ENCODE measurements at places on chromosomes 16 and 17. TPM values are rescaled to one million over a fixed set of nuclear protein-coding genes. Genes with fewer than 3 reads are reported as not detected.
A peak's percentile ranks its signal among the peaks of the same experiment; 100 is the strongest.

DNA sequence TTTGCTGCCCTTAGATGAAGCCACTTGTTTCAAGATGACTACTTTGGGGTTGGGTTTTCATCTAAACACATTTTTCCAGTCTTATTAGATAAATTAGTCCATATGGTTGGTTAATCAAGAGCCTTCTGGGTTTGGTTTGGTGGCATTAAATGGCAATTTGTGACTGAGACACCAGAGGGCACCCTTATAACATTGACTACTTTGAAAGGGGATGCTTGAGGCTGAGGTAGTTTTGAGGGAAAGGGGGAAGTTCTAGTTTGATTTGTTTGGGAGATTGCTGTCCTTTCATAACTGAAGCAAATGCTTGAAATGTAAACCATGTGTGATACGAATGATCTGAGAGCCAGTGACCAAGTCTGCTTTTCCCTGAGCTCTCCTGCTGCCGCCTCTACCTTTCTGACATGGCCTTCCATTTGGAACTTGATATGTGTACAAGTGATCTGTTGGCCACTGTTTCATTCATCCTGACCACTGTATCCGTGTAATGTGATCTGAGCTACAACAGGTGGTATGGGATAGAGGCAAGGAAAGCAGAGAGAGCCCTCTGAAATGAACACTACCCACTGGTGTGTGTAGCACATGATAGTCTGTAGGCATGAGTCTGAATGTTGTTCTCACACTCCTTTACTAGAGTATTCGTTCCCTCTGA, 5.8 kb upstream of the RARA start:
- no peak for DNase-seq

The KRTAP4-3 gene
- not detected for total RNA-seq

The NPIPB8 gene
- not detected for total RNA-seq

The OR1A1 gene
- total RNA-seq, result not detected

GRCh38 chr17:47611372-47612350, 38.1 kb upstream of the KPNB1 start:
- no peak for DNase-seq

DNA sequence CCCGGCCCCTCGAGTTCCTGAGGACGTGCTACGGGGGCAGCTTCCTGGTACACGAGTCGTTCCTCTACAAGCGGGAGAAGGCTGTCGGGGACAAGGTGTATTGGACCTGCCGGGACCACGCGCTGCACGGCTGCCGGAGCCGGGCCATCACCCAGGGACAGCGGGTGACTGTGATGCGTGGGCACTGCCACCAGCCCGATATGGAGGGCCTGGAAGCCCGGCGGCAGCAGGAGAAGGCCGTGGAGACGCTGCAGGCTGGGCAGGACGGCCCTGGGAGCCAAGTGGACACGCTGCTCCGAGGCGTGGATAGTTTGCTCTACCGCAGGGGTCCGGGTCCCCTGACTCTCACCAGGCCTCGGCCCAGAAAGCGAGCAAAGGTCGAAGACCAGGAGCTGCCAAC, 21.4 kb downstream of the FLYWCH1 start:
- DNase-seq, result no peak

GRCh38 chr17:2181897-2182448, 121.6 kb downstream of the SMG6 start:
- DNase-seq, result no peak

The MEOX1 gene
- total RNA-seq, result 8.4 TPM

DNA sequence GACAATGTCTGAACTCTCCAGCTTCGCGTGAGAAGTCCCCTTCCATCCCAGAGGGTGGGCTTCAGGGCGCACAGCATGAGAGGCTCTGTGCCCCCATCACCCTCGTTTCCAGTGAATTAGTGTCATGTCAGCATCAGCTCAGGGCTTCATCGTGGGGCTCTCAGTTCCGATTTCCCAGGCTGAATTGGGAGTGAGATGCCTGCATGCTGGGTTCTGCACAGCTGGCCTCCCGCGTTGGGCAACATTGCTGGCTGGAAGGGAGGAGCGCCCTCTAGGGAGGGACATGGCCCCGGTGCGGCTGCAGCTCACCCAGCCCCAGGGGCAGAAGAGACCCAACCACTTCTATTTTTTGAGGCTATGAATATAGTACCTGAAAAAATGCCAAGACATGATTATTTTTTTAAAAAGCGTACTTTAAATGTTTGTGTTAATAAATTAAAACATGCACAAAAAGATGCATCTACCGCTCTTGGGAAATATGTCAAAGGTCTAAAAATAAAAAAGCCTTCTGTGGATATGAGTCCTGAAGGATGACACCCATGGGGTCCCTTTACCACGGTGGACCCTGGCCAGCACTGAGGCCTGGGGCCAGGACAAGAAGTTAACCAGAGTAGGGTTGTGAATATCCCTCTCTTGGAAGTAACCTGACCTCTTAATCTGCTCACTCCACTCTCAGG, 10.5 kb upstream of the ITGAD start:
- DNase-seq, result peak; percentile 63

GRCh38 chr17:5701381-5701780, 117.1 kb upstream of the NLRP1 start:
- no peak for DNase-seq

The EPOP gene
- total RNA-seq, result 0.33 TPM

The DLX3 gene
- not detected for total RNA-seq

DNA sequence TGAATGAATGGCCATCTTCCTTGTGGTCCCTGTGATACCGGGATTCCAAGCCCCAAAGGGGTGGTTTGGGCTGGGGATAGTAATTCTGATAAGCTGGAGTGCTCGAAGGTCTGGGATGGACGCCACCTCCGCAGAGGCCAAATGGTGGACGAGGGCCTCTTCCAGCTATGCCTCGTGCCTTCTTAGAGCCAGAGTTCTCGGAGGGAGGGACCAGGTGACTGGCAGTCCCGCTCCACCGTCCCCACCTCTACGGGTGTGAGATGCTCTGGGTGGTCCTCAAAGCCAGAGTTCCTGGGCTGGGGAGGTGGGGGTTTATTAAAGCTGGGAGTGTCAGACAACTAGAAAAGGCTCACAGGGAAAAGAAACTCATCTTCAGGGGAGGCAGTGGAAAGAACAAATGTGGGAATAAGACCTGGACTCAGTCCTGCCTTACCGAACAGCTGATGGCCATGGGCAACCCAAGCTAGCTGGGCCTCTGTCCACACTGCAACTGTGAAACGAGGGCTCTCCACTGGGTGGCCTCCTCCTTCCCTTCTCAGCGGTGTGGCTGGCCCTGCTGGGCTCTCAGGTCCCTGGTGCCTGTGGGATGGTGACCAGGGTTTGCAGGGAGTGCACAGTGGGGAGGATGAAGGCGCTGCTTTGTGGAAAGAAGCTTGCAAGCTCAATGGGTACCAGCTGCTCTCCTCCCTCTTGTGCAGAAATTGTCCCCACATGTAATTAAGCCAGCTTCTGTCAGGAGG, 75.2 kb downstream of the N4BP1 start:
- DNase-seq, result no peak

The HID1 gene
- 7.2 TPM for total RNA-seq

DNA sequence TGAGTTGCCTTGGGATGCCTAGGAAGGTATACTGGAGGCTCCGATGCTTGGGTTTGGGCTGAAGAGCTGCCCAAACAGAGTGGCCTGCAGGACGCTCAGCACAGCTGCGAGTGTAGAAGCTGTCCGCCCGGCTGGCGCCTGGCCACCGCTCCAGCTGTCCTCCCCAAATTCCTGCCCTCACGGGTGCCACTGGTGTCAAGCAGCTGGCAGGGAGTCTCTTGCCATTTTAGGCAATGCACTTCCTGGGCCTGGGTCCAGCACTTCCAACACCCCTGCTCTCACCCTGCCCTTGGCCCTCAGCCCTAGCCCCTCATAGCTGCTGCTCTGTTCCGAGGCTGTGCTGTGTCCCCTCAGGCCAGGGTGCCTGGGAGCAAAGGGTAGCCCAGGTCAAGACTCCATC, 5.2 kb upstream of the PKMYT1 start:
- DNase-seq, result peak; percentile 61

- no peak for DNase-seq
These were observed 51.9 kb downstream of the MEOX1 start for GRCh38 chr17:43609613-43610385.

The RCVRN gene
- 0.47 TPM for total RNA-seq

DNA sequence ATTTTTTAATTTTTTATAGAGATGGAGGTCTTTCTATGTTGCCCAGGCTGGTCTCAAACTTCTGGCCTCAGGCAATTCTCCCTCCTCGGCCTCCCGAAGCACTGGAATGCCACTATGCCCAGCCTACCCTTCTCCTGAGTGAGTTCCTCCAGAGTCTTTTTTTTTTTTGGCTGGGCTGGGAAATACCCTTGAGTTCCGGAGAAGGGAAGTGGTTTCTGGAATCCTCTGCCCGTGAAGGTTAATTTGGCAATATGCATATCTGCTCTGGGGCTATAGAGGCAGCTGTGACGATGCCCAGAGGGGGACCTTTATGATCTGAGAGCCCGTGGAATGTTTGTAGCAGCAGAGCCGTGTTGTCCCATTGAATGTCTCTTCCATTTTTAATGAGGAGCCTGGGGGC, 217.5 kb downstream of the RBFOX1 start:
- DNase-seq, result no peak

The HLF gene
- 22.6 TPM for total RNA-seq

The CDRT15L2 gene
- not detected for total RNA-seq

DNA sequence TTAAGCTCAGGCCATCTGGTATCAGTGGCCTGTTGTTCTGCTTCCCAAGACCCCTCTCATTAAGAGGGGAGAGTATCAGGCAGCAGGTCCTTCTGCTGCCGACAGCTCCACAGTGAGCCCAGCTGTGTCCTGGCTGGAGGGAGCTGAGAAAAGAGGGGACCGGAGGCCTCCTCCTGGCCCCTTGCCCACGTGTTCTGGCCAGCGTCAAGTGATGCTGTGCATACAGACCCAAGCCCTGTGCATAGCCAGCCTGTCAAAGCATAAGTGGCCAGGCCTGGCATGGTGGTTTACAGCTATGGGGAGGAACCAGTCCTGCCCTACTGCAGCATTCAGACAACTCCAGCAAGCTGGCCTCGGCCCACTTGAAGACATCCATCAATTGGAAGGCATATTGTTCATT, 48.0 kb downstream of the ABCC6 start:
- peak; percentile 50 for DNase-seq

DNA sequence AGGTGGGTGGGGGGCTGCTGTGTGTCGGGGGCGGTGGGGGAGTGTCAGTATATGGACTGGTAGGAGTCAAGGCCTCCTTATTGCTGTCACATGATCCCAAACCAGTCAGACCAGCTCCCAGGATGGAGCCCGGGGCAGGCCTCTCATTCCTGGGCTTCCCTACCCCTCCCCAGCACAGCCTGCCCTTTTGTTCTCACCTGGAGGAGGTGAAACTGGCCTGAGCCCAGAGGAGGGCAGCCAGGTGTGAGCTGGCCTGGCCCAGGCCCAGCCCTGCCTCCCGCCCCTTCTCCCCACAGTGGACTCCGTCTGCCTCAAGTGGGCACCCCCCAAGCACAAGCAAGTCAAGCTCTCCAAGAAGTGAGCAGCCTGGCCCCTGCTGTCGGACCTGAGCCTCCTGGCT, 4.6 kb downstream of the PRSS8 start:
- no peak for DNase-seq

- DNase-seq, result no peak
These were observed 121.9 kb upstream of the TNRC6C start for GRCh38 chr17:77836557-77837041.

- DNase-seq, result no peak
These were observed 7.3 kb upstream of the IL34 start for GRCh38 chr16:70638814-70639792.

GRCh38 chr16:1477033-1477432, 2.2 kb upstream of the CLCN7 start:
- DNase-seq, result no peak

The TLCD3B gene
- not detected for total RNA-seq

GRCh38 chr17:60933739-60934138, 256.1 kb downstream of the BCAS3 start:
- no peak for DNase-seq

DNA sequence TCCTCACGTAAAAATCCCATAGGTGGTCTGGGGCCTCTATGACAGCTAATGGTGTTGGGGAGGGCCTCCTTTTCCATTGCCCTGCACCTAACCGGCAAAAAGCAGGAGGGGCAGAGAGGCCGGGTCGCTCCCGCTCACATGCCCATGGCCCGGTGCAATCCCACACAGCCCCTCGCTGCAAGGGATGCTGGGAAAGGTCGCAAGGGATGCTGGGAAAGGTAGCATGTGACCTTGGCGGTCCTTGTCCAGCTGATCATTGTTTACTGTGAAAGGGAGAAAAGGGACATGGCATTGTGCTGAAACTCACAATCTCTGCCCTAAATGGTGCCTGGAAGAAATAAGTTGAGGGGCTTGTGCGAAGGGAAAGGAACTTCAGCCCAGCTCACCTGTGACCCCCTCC, 10.0 kb downstream of the DEF8 start:
- DNase-seq, result no peak

DNA sequence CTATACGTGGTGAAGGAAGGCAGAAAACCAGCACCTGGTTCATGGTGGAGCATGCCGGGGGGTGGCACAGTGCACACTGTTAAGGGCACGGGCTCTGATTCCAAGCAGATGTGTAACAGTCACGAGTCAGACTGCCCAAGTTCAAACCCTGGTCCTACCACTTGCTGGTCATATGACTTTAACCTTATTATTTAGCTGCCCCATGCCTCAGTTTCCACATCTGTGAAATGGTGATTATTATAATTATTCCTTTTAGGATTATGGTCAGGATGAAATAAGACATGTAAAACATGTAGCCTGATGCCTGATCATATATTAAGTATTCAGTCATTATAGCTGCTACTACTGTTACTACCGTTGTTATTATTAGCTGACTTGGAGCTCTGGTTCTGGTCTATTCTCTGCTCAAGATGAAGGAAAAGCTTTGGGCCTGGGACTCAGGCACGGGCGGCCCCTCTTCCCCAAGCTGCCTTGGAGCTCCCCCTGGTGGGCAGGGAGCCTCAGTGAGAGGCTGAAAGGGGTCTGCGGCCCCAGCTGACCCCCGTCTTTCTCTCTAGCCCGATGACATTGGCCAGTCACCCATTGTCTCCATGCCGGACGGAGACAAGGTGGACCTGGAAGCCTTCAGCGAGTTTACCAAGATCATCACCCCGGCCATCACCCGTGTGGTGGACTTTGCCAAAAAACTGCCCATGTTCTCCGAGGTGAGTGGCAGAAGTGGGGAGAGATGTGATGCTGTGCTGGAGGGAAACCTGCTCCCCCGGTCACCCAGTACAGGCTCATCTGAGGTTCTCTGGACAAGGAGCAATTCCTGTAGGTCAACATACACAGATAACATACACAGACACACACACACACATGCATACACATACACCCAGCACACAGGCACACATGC, 14.0 kb downstream of the NR1D1 start:
- no peak for DNase-seq

GRCh38 chr17:65489413-65490155, 71.9 kb downstream of the AXIN2 start:
- no peak for DNase-seq

The CCL7 gene
- total RNA-seq, result not detected

Data from left ventricle myocardium inferior (tissue), 1 donor.